Fibroblast of mammary gland (primary cell): ENCODE measurements at places on chromosomes 2 and 18.

DNA sequence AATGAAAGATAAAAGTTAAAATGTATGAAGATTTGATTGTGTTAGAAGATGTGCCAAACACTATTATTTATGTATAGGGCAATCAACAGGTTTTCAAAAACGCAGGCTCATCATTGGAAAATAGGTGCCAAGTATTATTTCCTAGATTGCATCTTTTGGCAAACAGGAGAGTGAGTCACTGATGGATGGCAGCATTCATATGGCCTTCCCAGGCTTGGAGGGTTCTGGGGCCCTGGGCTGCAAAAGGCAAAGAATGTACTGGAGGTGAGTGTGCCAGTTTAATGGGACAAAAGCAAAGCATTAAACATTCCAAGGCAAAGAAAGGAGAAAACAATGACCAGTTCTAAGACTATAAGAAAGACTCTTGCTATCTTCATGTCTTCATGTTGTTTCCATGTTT lies 379.4 kb downstream of the RIT2 start:
- DNase-seq: no peak

- DNase-seq: no peak
Observed at GRCh38 chr18:65721619-65722018, 29.2 kb upstream of the CDH7 start.

- no peak for DNase-seq
Observed at GRCh38 chr2:99691926-99692325, 202.1 kb upstream of the REV1 start.

DNA sequence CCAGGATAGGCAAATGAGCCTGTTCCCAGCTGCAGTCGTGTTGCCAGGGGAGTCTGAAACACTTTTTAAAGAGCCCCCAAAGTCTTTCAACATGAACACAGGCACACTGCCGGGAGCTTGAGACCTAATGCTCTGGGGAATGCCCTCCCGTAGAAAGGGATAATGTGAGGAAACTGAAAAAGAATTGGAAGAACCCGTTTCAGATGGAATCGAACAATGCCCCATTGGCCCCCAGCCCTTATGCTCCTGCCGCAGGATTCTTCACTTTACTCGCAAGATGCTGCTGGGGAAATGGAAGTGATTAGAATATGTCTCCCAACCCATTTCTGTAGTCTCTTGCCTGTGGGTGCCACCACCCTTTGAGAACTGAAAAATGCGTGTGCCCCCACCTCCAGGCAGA lies 136.3 kb upstream of the GATA6 start:
- DNase-seq: no peak

GRCh38 chr2:28869494-28870145 lies 489 bp downstream of the TRMT61B start:
- DNase-seq: no peak

- peak; percentile 43 for DNase-seq
Observed at GRCh38 chr2:33777786-33778185, 178.7 kb upstream of the FAM98A start.

DNA sequence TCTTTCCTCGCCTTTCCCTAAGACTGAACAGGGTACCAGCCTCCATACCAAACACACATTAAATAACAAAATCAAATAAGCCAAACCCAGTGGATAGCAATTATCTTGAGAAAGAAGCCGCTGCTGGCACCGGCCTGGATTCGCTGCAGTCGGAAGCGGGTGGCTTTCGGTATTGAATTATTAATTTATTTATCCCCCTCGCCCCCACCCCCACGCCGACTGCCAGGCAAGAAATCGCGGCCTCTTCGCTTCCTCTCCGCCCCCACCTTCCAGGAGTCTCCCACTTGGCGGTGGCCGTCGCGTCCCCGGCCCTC lies 370 bp upstream of the ZNF804A start:
- peak; percentile 4 for DNase-seq

- DNase-seq: no peak
Observed at GRCh38 chr2:211351987-211352386, 795.6 kb downstream of the CPS1 start.

DNA sequence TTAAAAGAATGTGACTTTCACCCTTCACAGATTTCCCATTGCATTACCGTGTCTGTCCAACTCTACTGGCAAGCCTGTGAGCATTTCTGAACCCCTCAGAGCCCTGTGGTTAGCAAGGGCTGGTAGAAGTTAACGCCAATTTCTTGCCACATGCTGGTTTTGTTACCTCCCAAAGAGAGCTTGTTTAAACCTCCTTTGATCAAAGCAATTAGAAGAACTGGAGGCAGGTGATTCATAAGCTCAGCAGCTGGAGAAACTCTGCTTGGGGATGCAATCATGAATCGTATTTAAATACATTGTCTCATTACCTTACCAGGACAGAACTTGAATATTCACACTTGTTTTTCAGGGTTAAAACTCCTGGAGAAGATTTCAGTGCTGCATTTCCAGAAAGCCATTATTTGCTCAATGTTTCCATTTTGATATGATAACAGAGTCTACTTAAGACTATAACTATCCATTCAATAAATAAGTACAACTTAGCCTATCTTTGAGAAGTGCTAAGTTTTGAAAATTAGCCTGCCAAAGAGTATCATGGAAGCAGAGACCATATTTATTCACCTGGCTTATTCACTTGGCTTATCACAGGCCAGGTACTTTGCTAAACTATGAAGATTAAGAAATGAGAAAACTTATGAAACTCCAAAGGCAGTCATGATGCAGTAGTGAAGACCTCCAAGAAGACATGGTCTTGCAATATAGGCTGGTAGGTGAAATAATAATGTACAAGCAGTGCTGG lies 292.8 kb downstream of the INSIG2 start:
- DNase-seq: peak; percentile 23

DNA sequence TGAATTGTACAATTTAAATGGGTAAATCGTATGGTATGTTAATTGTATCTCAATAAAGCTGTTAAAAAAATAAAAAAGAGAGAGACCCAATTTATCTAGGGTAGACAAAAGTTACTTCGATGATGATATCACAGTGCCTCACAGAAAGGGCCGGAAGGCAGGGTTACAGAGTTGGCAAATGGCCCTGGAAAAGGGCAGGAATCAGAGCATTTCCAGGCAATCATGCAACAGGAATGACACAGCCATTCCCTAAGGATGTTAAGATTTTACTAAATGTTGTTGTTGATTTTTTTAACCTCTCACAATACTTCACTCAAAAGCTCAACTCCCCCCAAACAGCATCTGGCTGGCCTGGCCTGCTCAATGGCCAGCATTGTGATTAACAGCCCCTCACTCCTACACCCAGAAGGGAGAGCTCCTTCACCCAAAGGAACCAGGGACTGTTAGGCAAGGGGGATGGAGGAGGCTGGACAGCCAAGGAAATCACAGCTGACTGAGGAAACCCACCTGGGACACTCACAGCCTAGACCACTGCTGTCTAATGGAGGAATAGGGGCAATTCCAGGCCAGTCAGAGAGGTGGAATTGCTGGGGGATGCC lies 7.7 kb upstream of the SP100 start:
- DNase-seq: peak; percentile 94

DNA sequence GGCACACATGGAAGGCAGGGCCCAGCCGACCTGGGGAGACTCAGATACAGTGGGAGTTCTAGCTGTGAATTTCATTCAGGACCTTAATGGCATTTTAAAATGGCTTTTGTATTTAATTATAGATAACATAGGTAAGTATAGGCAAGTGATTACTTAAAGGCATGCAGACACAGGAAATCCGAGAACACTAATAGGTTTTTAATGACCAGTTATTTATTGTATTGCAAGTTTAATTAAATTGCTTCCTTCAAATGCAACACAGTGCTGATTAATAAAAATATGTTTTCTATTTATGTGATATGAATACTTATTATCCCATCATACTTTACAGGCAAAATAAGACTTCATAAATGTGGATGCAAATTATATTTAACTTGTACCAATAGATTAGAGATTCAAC lies 19.7 kb upstream of the SH3RF3 start:
- DNase-seq: no peak

- DNase-seq: no peak
Observed at GRCh38 chr2:71813315-71813714, 334.3 kb downstream of the CYP26B1 start.
